Stimulated activated CD8-positive, alpha-beta memory T cell treated with anti-CD3 and anti-CD28 coated beads, Interleukin-4, amount 100 ng/mL, for 1 hour (primary cell): ENCODE measurements at places on chromosomes 1 and 21.

DNA sequence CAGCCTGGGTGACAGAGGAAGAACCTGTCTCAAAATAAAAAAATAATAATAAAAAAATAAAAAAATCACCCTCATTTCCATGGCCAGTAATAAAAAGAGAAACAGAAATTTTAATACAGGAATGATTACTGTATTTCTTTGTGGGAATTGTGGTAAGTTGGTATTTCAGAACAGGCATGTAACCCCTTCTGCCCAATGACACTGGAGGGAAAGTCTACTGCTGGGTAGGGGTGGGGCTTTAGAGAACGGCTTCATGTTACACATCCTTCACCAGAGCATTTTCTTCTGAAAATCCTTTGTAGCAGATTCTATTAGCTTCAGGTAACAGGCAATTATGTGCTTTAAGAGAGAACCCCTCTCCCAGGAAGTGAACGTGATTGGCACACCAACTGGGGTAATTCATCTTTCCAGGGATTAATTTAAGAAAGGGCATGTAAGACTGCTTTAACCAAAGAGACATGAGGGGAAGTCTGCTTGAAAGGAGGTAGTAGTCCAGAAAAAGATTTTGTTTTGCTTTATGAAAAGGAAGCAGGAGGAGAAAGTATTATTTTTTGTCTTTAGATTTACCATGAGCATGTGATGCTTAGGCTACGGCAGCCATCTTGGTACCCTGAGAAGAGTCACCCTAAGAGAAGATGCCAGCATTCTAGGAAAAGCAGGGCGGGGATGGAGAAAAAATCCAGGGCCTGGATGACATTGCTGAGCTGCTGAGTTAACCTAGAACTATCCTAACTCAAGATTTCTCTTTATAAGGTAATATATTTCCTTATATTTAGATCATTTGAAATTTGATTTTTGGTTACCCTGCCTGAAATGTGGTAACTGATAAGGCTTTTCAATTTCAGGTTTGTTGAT, 57.7 kb upstream of the DPT start:
- no peak for DNase-seq

DNA sequence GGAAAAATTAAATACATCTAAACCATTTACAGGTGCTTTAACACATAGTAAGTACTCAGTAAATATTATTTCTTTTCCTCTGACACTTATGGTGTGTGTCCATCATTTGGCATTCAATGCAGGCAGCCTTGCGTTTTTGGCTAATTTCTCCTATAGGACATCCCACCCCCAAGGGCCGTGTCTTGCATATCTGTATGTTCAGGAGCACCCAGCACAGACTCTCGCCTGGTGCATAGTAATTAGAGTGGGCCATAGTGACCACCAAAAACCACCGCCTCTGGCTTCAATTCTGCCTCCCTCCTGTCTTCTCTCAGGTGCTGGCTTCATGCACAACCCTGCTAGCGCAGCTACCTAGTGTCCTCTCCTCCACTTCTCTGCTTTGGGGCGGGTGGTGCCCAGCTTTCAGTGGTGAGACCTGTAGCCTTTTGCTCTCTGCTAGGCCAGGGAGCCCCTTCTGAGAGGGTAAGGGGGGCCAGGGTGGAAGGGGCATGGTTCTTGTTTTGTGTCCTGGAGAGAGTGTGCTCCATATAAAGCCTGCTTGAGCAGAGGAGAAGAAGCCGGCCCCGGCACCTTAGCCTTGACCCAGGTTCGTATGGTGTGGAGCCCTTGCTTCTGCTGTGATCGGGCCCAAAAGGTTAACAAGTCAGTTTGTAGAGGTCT, 33.4 kb downstream of the BATF3 start:
- DNase-seq = no peak

- DNase-seq = no peak
Observed at GRCh38 chr1:26936823-26937222, 15.3 kb downstream of the NUDC start.

DNA sequence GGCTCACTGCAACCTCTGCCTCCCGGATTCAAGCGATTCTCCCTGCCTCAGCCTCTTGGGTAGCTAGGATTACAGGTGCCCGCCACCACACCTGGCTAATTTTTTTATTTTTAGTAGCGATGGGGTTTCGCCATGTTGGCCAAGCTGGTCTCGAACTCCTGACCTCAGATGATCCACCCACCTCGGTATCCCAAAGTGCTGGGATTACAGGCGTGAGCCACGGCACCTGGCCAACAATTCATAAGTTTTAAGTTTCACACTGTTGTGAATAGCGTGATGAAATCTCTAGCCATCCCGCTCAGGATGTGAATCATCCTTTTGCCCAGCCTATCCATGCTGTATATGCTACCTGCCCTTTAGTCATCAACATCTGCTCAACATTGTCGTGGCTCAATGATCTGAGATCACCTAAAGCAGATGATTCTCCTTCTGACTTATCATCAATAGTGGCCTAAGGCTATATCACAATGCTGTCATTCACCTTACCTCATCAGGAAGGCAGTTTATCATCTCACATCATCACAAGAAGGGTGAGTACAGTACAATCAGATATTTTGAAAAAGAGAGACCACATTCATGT, 2.6 kb downstream of the PFDN2 start:
- DNase-seq = no peak
